ENCODE measurements at places on chromosomes 6 and 20. TPM values are rescaled to one million over a fixed set of nuclear protein-coding genes. Genes with fewer than 3 reads are reported as not detected.

CCN5 gene
- 27.9 TPM for total RNA-seq

BPIFB2 gene
- not detected for total RNA-seq

CGA gene
- total RNA-seq = 0.24 TPM

PHACTR3 gene
- total RNA-seq = 0.54 TPM

GMPR gene
- total RNA-seq = 6.5 TPM

CFAP61 gene
- total RNA-seq = 0.20 TPM

FAM209B gene
- total RNA-seq = 0.40 TPM

BANF2 gene
- not detected for total RNA-seq

TFAP2A gene
- 9.3 TPM for total RNA-seq

IL17A gene
- not detected for total RNA-seq

TFEB gene
- total RNA-seq = 8.7 TPM

PCNA gene
- 388 TPM for total RNA-seq

NKAIN4 gene
- total RNA-seq = 5.6 TPM

SFTA2 gene
- not detected for total RNA-seq

NCOA5 gene
- 20.2 TPM for total RNA-seq

PRL gene
- total RNA-seq = not detected

HLA-C gene
- total RNA-seq = 49.3 TPM

RSPO3 gene
- total RNA-seq = 66.8 TPM

RAMACL gene
- total RNA-seq = 0.10 TPM

SNRPB2 gene
- total RNA-seq = 121 TPM

C4A gene
- 0.83 TPM for total RNA-seq

HS3ST5 gene
- not detected for total RNA-seq

PI3 gene
- 2.5 TPM for total RNA-seq

UNC5CL gene
- total RNA-seq = 0.76 TPM

HMGN3 gene
- total RNA-seq = 56.4 TPM

TFAP2B gene
- total RNA-seq = not detected

SLC35F1 gene
- total RNA-seq = 0.03 TPM

COL9A1 gene
- total RNA-seq = not detected

FAM184A gene
- not detected for total RNA-seq

CST2 gene
- 0.62 TPM for total RNA-seq

CALHM4 gene
- total RNA-seq = not detected

TRIM40 gene
- total RNA-seq = not detected

RANBP9 gene
- total RNA-seq = 10.3 TPM

FNDC11 gene
- 0.25 TPM for total RNA-seq

TNFAIP3 gene
- 22.4 TPM for total RNA-seq

C6orf15 gene
- total RNA-seq = 0.09 TPM

CUL7 gene
- total RNA-seq = 6.5 TPM

MAFB gene
- 0.15 TPM for total RNA-seq

All from A549 treated with Hydrocortisone at 1 μM for 4 hours (cell line).